ENCODE measurements at places on chromosomes 6 and 20.

DNA sequence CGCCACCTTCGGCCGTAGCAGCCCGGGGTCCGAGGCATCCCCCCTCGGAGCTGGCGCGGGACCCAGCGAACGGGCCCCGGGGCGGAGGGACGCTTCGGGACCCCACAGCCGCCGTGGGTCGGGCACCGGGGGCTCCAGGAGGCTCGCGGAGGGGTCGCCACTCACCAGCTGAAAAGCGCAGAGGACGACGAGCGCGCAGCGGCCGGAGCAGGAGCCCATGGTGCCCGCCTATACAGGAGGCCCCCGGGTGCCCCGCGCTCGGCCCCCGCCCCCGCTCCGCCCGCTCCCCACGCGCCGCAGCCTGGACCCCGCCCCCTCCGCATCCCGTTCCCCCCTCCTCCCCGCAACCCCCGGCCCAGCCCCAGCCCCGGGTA is at the start of gene NKAIN4:
Gene NKAIN4 (minus strand): TSS at position 232 of the 374 bp plus-strand sequence. CDS start 13 bp downstream, at position 219.
- DNase-seq = no peak

GRCh38 chr6:20379231-20379630 is 22.4 kb upstream of the E2F3 start:
- DNase-seq = no peak

GRCh38 chr20:30376767-30377658 is 880.5 kb upstream of the DEFB115 start:
- DNase-seq = peak; percentile 20

DNA sequence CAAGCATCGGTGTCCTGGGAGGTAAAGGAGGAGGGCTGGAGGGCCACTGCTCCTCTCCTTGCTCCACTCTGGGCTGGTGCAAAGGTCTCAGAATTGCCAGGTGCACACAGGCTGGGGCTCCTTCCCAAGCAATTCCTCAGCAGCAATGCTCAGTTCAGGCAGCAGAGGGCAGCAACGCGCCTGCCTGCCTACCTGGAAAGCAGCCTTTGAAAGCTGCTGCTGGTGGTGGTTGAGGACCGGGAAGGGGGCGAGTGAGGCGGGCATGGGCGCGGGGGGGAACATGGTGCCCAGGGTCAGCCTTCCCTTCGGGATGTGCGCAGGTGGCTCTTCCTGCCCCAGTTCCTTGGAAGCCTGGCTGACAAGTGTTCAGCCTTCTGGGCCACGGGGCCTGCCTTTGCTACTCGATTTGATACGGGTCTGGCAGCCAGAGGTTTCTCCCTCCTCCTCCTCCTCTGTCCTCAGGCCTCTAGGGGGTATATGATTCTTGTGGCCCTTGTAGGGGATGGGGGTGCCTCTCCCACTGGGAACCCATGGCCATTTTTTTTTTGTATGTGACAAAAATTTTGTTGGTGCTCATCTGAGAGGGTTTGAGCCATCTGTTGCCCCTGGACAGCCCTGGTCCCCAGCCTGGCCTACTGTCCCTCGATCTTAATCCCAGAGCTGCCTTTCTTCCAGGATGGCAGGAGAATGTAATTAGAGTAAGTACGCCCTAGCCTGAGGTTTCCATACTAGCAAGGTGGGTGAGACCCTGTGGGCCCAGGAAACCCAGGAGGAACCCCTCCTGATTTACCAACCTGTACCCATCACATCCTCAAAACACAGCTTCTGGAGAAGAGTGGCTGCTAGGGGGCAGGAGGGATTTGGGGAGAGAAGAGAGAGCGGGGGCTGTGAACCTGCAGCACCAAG is 20.1 kb downstream of the MRPS18A start:
- DNase-seq = no peak

DNA sequence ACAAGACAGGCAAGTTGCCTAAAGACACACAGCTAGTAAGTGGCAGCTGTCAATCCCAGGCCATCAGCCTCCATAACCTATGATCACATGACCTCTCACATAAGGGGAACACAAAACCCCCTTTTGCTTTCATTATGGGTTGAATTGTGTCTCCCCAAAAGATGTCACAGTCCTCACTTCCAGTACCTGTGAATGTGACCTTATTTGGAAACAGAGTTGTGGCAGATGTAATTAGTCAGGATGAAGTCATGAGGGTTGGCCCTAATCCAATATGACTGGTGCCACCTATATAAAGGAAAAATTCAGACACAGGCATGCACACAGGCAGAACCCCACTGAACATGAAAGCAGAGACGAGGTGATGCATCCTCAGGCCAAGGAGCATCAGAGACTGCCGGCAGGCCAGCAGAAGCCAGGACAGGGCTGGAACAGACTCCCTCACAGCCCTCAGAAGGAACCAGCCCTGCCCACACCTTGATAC is 33.6 kb downstream of the GFOD1 start:
- peak; percentile 37 for DNase-seq

DNA sequence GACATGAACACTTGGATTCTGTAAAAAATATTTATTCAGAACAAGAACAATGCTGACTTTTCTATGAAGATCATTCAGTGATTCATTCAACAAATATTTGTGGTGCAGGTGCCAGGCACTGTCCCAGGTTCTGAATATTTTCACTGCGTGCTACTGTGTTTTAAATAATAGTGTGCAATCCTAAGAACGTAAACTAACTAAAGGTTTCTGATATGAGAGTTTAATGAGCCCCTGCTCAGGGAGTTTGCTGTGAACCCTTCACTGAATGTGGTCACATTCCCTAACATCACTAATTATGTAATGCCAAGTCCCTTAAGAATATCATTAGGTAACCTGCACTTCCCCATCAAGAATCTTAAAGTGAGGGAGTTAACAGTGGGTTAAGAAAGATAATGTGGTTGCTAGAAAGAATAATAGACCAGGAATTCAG is 1.7 kb upstream of the TMEM170B start:
- DNase-seq = peak; percentile 22

GRCh38 chr6:79941489-79942151 is 5.7 kb downstream of the ELOVL4 start:
- no peak for DNase-seq

- no peak for DNase-seq
Measured at GRCh38 chr20:58308680-58309527, 611 bp upstream of the RAB22A start.

- DNase-seq = no peak
Measured at GRCh38 chr6:169205176-169206160, 48.2 kb downstream of the THBS2 start.

GRCh38 chr20:59074456-59074855 is 31.9 kb upstream of the PRELID3B start:
- no peak for DNase-seq

DNA sequence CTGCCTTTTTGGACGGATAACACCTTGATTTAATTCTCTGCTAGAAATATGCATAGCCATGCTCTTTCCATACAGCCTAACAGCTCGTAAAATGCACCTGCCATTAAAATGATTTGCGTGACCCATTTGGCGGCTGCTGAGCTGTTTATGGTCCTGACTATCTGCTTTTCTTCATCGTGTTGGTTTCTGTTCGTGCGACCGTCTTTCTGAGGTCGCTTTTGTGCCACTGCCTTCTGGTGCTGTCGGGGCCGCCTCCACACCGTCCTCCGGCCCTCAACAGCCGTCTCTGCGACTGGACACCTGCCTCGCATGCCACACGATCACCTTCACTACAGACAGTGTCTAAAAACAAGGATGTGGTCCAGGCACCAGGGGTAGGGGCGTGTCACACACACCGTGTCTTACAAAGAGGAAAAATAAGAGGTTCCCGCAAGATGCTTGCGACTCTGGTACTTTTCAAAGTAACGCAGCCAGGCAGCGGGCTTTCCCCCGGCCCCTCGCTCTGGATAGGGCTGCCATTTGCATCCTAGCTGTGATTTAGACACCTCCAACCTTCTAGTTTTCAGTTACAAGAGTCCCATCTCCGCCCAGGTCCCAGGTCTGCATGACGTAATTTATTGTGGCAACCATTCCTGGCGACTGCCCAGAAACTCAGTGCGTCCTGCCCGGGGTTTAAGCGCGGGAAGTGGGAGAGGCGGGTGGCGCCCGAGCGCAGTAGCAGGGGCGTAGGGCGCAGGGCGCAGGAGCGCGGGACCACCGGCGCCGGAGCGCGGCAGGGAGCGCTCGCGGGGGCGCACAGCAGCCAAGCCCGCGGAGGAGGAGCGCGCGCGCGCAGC is at the start of gene STMND1:
Gene STMND1 (plus strand): TSS at position 629 of the 836 bp plus-strand sequence. CDS start 208 bp downstream, outside the sequence.
- no peak for DNase-seq

Measured in epithelial cell of proximal tubule (primary cell).